ENCODE measurements at places on chromosomes 4 and X. TPM values are rescaled to one million over a fixed set of nuclear protein-coding genes. Genes with fewer than 3 reads are reported as not detected.
A peak's percentile ranks its signal among the peaks of the same experiment; 100 is the strongest.

GRCh38 chr4:18931643-18932377 lies 910.3 kb upstream of the LCORL start:
- H3K4me3 ChIP-seq: no peak overlapping the region
- H3K4me1 ChIP-seq: no peaks in the 10 kb centered on the region
- DNase-seq: no peak
- H3K27ac ChIP-seq: no peak overlapping the region

The TLR2 gene
- total RNA-seq: 59.5 TPM

GRCh38 chr4:163542275-163542674 lies 47.8 kb downstream of the TMA16 start:
- no peak overlapping the region for H3K4me3 ChIP-seq
- no peaks in the 10 kb centered on the region for H3K4me1 ChIP-seq
- H3K27ac ChIP-seq: no peak overlapping the region
- no peak for DNase-seq
- H3K36me3 ChIP-seq: no peaks in the 10 kb centered on the region

DNA sequence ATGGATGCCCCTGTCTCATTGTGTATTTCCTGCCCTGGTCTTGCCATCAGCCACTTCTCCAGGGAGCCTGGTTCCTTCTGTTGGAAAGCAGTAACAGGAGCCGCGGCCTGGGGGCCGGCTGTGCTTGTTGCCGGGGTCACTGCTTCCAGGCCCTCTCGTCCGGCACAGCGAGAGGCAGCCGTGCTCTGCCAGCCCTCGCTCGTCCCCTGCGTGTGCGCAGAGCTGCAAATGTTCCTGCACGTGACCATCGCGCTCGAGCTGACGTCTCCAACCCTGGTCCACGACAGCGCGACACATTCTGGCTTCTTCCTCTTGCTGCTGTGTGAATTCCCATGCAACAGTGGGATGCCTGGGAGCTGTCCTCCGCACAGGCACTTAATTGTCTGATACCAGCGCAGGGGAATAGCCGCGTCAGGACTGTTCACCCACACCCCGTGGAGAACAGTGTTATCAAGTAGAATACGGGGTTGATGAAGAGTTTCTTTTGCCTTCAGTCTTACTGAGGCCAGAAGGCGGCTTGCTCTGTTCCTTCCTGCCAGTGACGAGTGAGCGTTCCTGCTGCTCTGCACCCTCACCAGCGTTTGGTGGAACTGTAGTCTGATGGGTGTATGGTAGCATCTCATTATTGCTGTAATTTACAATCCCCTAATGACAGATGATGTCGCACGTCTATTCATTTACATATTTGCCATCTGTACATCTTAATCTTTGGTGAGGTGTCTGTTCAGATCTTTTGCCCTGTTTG lies 12.3 kb downstream of the PDE6B start:
- H3K27ac ChIP-seq: no peak overlapping the region
- peak; percentile 80 for DNase-seq
- no peaks in the 10 kb centered on the region for H3K27me3 ChIP-seq
- no peaks in the 10 kb centered on the region for H3K36me3 ChIP-seq
- H3K4me1 ChIP-seq: no peaks in the 10 kb centered on the region
- H3K4me3 ChIP-seq: no peak overlapping the region

The GIMD1 gene
- not detected for total RNA-seq

DNA sequence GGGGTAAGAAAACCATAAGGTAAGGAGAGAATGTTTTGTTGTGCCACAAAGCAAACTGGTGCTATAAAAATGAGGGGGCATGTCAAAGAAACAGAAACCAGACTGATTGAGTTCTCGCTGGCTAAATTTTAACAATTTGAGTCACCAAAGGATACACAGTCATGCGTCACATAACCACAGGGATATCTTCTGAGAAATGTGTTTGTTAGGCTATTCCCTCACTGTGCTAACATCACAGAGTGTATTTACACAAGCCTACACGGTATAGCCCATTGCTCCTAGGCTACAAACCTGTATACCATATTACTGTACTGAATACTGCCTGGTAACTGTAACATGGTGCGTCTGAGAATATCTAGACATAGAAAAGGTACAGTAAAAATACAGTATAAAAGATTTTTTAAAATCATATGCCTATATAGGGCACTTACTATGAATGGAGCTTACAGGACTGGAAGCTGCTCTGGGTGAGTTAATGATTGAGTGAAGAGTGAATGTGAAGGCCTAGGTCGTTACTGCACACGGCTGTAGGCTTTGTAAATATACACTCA lies 50.1 kb downstream of the FBXW7 start:
- H3K27ac ChIP-seq: no peak overlapping the region
- peak; percentile 83 for DNase-seq
- H3K4me3 ChIP-seq: peak overlapping the region; percentile 42

- no peaks in the 10 kb centered on the region for H3K27me3 ChIP-seq
- no peak for DNase-seq
- no peaks in the 10 kb centered on the region for H3K4me1 ChIP-seq
- no peak overlapping the region for H3K4me3 ChIP-seq
- no peaks in the 10 kb centered on the region for H3K36me3 ChIP-seq
- H3K27ac ChIP-seq: no peak overlapping the region
Observed at GRCh38 chr4:147060151-147060931, 114.7 kb upstream of the TTC29 start.

DNA sequence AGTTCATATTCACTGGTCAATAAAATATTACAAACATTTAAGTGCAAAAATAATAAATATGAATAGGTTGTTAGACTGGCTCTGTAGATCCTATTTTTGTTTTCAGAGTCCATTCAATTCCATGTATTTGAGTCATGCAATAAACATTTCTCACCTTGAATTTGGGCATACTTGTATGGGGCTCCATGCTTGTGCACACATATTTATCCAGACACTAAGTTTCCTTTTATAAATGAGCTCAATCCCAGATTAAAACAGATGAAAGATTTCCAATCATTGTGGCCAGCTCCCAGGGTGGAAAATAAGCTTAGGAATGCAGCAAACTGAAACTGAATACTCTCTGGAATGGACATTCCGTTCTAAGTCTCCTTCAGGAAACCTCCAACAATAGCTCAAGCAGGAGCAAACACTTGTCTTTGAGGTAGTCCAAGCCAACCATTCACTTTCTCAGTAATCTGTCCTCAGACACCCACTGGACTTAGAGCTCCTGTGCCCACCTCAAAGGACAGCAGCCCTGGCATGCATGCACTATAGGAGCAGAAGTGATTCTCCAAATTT lies 16.4 kb downstream of the DMD start:
- no peaks in the 10 kb centered on the region for H3K27me3 ChIP-seq
- no peaks in the 10 kb centered on the region for H3K36me3 ChIP-seq
- no peak for DNase-seq
